Uterus (tissue), 4 donors: ENCODE measurements at places on chromosomes 5 and 9.

DNA sequence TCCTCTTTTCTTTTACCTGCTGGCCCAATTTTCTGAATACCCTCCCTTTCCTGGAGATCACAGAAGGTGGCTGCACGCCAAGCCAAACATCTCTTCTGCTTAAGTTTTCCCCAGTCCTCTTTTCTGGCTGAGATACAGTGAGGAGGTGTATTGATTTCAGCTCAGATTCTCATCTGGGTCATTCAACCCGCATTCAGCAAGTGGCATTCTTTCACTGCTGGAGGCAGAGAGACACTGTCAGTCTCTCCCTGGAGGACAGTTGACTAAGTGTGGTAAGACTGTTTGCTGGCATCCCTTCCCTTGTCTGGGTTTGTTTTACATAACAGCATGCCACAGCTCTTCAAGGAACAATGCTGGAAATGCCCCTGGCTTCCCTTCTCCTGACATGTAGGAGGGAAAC is 60.5 kb downstream of the GABRG2 start:
- no peaks in the 10 kb centered on the region for H3K36me3 ChIP-seq
- no peak for DNase-seq
- H3K27ac ChIP-seq: no peak overlapping the region
- H3K4me3 ChIP-seq: no peak overlapping the region

DNA sequence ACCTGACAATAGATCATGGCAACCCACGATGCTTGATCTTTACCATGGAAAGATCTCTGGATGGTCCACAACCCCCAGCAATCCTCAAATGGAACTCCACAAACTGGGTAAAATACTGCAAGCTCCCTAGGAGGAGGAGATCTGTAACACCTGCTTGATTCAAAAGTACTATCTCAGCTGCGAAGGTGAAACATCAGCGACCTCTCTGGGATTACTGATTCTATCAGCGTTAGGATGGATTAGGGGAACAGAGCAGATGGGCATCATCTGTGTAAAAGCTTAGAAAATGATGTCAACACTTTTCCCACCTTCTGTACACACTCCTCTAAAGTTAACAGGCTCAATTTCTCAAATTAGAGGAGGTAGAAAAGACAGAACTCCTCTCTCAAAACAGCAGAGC is 31.5 kb upstream of the TRPC7 start:
- no peaks in the 10 kb centered on the region for H3K27me3 ChIP-seq
- no peak overlapping the region for H3K4me3 ChIP-seq
- no peak for DNase-seq

DNA sequence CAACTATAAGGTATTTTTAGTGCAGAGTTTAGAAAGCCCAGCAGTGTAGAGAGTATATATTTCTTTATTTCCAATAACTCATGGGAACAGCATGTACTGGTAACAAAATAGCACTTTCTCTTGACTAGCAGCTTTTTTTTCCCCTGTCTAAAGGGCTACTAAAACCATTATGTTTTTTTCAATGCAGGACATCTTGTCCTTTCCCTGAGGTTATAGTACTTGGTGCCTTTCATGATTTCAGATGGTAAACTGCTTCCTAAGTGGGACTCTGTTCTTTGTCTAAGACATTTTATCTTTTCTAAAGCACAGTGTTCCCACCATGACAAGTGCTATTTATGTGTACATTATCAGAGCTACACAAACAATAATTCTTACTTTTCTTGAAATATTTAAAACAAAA is 122.3 kb downstream of the SLC24A2 start:
- H3K27ac ChIP-seq: peak overlapping the region; percentile 83
- no peak overlapping the region for H3K4me3 ChIP-seq
- H3K4me1 ChIP-seq: no peaks in the 10 kb centered on the region

DNA sequence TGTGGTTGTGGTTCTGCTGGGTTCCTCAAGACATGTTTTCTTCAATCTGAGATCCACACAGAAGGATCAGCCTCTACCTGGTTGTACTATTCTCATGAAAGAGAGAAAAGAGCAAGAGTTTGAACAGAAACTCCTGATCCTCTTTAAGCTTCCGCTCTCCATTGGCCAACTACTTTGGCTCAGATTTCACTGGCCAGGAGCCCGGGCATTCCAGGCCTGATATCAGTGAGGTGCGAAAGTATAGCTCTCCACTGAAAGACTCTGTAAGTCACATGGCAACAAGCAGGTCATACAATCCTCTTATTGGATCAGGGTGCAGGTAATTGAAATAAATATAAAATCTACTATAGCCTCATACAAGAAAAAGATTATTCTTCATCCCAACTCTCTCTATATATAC is 920.5 kb downstream of the TLE4 start:
- DNase-seq: no peak
- no peaks in the 10 kb centered on the region for H3K4me1 ChIP-seq
- H3K36me3 ChIP-seq: no peaks in the 10 kb centered on the region
- H3K4me3 ChIP-seq: no peak overlapping the region
- no peak overlapping the region for H3K27ac ChIP-seq
